Cerebellar nuclear complex (tissue), 1 donor: ENCODE measurements at places on chromosomes 16 and 17.

- DNase-seq, result no peak
Measured at GRCh38 chr16:30481381-30481780, 8.8 kb downstream of the ITGAL start.

GRCh38 chr16:75127713-75128415 is 11.3 kb upstream of the LDHD start:
- no peak for DNase-seq

GRCh38 chr17:56298846-56299245 is 145.6 kb downstream of the ANKFN1 start:
- DNase-seq, result no peak

DNA sequence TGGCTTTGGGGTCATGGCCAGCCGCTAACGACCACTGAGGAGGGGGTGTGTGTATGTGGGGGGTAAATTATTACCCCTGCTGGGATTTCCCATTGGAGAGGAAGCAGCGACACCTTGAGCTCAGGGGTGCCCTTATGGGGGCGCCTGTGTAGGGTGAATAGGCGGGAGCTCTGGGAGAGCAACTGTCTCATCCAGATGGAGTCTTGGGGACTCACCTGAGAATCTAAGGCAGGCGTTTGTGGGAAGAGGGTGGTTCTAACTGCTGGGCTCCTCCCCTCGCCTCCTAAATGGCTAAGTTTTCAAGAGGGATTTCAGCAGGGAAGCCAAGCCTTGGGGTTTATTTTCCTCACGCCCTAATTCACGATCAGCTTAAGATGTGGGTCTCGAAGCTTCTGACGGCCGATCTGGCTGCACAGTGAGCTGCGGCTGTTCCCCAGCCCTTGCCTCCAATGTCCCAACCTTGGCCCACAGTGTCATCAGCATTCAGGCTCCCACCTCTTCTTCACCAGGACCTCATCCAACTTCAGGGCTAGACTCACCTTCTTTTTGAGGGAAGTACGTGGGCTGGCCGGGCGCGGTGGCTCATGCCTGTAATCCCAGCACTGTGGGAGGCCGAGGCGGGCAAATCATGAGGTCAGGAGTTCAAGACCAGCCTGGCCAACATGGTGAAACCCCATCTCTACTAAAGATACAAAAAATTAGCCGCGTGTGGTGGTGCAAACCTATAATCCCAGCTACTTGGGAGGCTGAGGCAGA is 136.9 kb upstream of the EEF2KMT start:
- DNase-seq, result no peak

GRCh38 chr16:52492789-52493357 is 54.1 kb downstream of the TOX3 start:
- no peak for DNase-seq

GRCh38 chr17:51029568-51030463 is 90.9 kb downstream of the SPAG9 start:
- DNase-seq, result no peak

DNA sequence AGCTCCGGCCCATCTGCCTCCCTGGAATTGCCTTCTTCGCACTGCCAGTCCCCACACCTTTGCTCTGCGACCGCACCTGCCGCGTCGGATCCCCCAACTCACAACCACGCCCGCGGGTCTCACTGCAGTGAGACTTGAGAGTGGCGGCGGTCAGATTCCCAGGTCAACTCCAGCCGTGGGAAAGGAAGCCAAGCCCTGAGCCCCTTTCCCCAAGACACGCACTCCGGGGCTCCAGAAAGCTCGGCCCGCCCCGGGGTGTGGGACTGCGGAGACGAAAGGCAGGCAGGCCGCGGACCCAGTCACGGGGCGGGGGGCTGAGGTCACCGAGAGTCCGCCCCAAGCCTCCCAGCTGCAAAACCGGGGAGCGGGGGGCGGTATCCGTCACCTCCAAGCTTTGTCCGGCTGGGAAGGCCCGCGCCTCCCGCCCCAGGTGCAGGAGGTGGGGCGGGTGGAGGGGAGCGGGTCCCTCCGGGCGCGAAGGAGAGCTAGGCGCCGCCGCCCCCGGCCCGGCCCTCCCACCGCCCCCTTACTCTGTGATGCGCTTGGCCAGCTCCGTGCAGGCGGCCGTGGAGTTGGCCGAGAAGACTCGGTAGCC is 615 bp downstream of the PRPSAP1 start:
- DNase-seq, result no peak

GRCh38 chr17:4059656-4060055 is 83.2 kb downstream of the ZZEF1 start:
- DNase-seq, result no peak

- DNase-seq, result no peak
Measured at GRCh38 chr17:56028837-56029236, 124.4 kb upstream of the ANKFN1 start.

DNA sequence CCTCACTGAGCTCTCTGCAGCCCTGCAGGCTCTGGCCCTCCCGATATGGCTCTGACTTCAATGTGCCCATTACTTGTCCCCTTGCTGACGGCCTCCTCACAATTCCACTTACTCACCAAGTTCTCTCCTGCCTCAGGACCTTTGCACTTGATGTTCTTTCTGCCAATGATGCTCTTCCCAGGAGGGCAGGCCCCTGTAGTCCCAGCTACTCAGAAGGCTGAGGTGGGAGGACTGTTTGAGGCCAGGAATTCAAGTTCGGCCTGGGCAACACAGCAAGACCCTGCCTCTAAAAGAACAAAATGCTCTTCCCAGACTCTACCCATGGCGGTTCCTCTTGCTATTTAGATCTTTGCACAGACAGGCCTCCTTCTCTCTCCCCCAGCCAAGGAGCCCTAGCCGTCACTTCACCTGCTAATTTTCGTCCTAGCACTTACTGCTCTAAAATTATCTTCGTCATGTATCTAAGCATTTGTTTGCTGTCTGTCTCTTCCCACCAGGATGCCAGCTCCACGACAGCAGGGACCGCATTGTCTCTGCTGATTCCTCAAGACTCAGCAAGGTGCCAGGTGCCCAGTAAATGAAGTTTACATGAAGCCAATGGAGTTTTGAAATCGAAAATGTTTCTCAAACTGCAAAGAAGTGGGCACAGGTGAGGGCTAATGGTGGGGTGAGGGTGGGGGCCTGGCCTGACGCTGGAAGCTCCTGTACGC is 626 bp upstream of the RAI1 start:
- DNase-seq, result no peak

DNA sequence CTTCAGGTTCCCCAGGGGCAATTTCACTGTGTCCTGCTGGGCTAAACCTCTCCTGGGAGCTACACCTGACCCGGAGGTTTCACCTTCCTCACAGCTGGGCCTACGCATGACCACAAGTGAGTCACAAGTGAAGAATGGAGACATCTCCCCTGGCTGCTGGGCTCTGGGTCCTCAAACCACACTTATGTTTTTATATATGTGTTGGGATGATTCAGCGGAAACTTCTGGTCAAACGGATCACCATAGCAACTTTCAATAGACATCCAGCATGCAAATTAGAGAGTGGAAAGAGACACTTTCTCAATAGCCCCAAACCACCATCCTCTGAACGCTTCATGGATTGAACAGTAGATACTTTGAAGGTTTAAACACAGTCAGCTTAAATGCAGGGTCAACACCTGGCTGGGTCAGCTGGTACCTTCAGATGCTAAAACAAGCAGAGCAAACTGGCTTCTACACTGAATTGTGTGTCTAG is 28.0 kb upstream of the MAF start:
- no peak for DNase-seq

DNA sequence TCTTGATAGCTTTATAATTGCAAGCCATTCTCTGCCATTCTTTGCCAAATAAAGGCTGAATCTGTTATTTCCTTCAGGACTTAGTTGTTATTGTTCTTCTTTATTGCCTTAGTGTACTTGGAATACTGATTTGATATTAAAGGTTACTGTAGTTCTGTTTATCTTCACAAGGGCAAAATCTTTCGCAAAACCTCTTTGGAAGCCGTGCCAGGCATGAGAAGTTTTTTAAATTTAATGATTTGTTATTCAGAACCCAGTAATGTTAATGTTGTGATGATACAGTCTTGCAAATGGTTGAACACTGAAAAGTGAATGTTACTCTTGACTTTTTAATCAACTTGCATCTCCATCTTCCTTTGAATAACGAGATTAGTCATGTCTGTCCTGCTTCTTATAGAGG is 1225.2 kb upstream of the GOT2 start:
- no peak for DNase-seq

DNA sequence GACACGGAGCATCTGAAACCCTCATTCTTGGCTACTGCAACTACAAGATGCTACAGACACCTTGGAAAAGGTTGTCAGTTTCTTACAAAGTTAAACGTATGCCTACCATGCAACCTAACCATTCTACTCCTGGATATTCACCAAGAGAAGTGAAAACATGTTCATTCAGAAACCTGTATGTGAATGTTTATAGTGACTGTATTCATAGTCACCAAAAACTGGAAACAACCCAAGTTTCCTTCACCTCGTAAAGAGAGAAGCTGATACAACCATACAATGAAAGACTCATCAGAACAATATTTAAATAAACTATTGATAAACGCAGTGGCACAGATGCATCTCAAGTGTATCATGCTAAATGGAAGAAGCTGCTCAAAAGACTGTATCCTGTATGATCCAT is 55.4 kb upstream of the CHMP6 start:
- no peak for DNase-seq

GRCh38 chr16:49351096-49351487 is 22.5 kb upstream of the C16orf78 start:
- no peak for DNase-seq

DNA sequence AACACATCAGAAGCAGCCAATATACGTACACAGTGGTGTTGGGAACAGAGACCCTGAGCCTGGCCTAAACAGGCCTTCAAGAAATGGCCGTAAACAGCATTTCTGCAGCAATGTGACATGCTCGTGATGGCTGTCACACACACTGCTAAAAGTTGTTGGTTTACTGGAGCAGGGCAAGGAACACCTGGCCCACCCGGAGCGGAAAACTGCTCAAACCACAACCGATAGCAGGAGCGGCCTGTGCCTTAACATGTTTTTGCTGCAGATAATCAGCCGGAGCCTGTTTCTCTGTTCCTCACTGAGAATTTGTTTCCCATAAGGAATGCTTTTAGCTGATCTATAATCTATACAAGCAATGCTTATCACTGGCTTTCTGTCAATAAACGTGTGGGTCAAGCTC is 6.0 kb upstream of the DPEP1 start:
- no peak for DNase-seq

- DNase-seq, result no peak
Measured at GRCh38 chr16:58684001-58684353, 593 bp downstream of the SLC38A7 start.

- no peak for DNase-seq
Measured at GRCh38 chr17:72385475-72385874, 264.7 kb downstream of the SOX9 start.

DNA sequence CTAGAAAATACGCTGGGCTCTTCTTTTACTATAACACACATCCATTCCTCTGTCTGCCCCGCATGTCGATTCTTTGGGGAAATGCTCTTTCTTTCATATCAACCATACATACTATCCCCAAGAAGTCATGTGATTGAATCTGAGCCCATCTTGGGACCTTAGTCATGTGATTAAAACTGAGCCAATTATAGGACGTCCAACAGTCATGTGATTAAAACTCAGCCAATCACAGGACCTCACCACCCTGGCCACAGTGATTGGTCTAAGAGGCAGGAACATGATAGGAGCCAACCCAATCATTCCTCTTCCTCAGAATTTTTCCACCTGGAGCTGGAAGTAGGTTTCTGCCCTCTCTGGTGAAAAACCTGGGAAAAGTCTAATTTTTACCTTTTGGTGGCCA is 78.8 kb downstream of the TMEM114 start:
- DNase-seq, result no peak

- no peak for DNase-seq
Measured at GRCh38 chr16:72532906-72533410, 361.0 kb upstream of the PMFBP1 start.

DNA sequence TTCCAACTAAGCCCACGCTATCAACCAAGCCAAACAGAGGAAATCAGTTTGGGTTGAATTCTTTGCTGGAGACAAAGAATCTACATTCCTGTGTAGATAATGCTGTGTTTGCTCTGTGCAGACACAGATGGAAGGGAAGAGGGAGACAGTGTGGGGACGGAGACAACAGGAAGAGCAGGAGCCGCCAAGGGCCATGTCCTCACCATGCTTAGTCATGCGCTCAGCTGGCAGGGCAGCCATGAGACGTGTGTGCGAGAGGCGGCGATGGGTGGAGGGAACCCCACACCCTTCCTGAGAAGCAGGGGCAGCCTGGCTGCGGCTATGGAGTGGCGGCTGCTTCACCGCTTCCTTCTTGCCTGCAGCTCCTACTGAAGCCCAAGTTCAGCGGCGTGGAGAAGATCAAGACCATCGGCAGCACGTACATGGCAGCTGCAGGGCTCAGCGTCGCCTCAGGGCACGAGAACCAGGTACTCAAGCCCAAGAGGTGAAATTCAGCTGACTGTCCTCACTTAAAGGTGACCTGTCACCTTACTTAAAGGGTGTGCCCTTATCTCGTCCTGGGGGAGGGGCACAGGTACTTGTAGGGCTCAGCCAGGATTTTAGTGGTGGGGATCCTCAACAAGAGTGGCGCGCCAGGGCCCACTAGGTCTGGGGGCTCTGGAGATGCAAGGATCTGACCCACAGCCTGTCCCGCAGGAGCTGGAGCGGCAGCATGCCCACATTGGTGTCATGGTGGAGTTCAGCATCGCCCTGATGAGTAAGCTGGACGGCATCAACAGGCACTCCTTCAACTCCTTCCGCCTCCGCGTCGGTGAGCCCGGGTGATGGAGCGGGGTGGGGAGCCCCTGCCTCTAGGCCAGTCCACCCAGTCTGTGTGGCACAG is 47.5 kb downstream of the ADCY7 start:
- DNase-seq, result no peak

DNA sequence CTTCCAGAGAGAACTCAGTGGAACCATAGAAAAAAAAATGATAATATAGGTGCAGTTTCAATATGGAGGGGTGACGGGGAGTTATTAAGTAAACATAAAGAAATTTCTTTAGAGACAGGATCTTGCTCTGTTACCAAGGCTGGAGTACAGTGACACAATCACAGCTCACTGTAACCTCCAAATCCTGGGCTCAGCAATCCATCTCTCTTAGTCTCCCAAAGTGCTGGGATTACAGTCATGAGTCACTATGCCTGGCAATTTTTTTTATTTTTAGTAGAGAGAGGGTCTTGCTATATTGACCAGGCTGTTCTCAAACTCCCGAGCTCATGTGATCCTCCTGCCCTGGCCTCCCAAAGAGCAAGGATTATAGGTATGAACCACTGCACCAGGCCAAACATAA is 48.8 kb downstream of the NLRC5 start:
- no peak for DNase-seq

DNA sequence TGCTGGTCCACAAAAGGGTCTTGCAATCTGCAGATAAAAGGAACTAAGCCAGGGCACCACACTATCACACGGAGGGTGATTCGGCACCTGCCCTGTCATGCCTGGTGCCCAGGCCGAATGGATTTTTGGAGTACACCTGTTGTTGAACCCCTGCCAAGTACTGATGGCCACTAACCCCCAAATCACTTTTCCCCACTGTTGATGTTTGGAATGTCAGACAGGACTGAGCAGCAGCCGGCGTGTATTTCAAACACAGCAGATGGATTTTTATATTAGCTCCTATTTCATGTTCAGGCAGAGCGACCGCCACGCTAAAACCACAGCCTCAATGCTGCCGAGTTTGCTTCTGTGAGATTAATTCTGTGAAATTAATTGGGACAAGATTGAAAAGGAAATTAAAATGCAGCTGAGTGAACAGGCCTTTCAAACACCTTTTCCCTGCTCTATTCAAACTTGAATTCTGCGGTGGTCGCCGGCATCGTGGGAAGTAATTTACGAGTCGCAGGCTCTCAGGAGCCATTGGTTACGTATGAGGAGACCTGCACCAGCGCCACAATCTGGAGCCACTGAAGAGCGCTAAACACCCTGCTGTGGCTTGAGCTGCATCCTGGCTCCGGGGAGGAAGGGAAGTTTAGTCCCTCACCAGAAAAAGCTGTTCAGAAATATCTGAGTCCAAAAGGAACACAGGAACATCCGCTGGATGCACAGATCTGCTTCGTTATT is 48.5 kb downstream of the SNX11 start:
- no peak for DNase-seq
